NCI-H1436 treated with DMSO at 0.1 percent for 48 hours (cell line): ENCODE measurements at places on chromosomes 1 and 21.

- DNase-seq: no peak
Measured at GRCh38 chr1:241964550-241965282, 7.1 kb downstream of the BECN2 start.

DNA sequence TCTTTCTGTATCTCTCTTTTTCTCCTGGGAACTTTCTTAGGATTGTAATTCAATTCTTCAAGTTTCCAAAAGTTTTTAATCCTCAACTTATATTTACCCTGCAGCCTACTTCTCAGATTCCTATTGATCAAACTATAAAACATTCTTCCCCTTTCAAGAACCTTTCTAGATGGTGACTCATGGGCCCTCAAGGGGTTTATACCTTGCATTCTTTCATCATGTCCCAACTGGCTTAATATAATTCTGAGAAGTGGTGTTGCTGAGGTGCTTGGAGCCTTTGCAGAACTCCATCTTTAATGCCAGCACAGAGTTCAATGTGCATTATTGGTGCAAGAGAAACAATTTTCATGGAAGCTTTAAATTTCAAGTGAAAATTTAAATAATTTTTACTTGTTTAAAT, 273.4 kb downstream of the VAV3 start:
- DNase-seq: no peak

- no peak for DNase-seq
Measured at GRCh38 chr1:6521536-6521935, 30.1 kb upstream of the PLEKHG5 start.

DNA sequence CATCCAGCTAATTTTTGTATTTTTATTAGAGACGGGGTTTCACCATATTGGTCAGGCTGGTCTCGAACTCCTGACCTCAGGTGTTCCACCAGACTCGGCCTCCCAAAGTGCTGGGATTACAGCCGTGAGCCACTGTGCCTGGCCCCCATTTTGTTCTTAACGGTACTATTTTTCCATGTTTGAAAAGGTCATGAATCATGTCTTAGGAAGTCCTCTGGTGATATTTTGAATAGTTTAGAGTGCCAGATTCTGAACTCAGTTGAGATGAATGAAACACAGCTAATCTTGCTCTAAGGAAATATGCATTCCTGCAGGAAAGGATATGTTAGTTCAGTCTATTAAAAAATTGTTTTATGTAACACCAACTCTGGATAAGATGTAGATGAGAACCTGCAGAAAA, 62.6 kb upstream of the ATP2B4 start:
- DNase-seq: no peak

- DNase-seq: no peak
Measured at GRCh38 chr1:173224280-173224892, 17.3 kb upstream of the TNFSF4 start.
